ENCODE measurements at places on chromosomes 11 and 22. TPM values are rescaled to one million over a fixed set of nuclear protein-coding genes. Genes with fewer than 3 reads are reported as not detected.

DNA sequence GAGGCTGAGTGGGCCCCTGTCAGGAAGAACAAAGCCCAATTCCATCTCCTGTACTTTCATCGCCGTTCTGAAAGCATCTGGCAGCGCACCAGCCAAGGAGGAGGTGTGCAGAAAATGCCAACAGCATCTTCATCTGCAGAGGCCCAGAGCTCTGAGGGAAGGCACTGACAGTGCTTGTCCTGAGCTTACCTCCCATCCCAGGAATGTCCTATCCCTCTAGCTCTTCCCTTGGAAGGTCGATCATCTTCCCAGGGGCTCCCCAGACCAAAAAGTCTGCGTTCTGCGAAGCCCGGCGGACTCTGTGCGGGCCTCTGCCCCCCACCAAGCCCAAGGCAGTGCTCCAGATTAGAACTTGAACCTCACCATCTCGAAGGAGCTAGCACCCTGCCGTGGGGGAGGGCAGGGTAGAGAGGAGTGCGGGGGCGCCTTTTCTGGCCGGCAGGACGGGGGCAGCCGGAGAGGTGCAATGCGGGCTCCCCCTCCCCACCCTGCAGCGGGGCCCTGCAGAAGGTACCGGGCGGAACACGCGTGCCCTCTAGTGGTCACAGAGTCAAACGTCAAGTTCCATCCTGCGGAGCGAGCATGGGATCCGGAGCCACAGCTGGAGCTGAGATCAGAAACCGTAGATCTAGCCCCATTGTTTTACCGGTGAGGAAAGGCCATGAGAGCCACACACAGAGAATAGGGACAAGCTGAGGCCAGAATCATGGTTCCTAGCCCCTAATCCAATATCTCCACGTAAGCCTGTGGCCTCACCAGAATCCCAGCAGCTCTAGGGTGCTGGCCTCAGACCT is 5.0 kb downstream of the SCN2B start:
- DNase-seq, result peak; percentile 69

The APOL5 gene
- total RNA-seq, result not detected

DNA sequence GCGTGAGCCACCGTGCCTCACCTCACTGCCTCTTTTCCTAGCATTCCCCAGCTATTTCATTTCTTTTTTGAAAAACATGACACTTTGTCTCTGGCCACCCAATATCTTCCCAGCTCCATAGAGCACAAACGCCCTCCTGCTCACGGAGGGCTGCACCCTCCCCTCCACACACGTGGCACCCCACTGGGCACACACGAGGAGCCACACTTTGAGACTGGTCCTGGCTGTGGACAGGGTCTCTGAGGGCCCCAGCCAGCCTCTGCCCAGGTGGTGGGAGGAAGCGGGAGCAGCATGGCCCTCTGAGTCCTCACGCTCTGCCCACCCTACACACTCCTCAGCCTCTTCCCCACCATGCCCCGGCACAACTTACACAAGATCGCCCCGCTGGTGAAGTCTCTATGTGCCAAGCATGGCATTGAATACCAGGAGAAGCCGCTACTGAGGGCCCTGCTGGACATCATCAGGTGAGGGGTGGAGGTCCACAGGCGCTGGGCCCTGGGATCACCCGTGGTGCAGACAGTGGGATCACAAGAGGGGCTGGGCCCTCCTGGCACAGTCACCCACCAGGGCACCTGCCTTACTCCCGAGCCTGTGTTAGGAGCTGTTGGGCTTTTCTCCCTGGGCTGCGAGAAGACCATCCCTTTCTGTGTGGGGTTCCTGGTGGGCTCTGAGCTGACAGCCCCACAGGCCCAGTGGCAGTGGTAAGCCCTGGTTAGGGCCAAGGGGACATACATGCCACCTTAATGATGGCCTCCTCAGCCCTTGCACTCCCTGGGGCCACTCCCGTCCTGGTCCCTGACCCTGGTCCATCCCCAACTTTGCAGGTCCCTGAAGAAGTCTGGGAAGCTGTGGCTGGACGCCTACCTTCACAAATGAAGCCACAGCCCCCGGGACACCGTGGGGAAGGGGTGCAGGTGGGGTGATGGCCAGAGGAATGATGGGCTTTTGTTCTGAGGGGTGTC is 26.2 kb downstream of the FADS3 start:
- DNase-seq, result no peak

DNA sequence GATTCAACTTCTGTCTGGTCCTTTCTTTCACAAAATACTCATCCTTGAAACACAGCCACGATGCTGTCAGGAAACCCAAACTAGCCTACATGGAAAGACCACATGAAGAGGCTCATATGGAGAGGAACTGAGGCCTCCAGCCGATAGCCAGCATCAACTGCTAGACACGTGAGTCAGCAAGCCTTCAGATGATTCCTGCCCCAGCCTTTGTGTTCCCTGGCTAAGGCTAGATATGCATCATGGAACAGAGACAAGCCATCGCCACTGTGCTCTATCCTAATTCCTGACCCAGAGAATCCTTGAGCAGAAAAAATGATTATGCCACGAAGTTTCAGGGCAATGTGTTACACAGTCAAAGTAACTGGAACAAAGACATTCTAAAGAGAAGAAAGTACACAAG is 75.5 kb downstream of the ENTHD1 start:
- no peak for DNase-seq

DNA sequence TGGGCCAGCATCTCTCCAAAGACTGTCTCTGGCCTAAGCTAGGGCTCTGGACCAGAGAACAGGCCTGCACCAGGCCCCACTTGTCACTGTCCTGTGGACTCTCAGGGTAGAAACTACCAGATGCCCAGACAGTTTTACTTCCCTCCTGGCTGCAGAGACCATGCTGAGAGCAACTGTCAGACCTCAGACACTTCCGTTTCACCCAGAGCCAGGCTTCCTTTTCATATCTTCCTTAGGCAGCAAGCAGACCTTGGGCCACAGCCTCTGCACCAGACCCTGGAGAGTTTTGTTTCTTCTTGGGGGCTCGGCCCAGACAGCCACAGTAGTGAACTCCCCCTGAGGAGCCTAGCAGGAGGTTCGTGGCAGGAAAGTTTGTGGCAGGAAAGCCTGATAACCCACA is 12.1 kb upstream of the FCHSD2 start:
- DNase-seq, result no peak

GRCh38 chr11:26778000-26778757 is 56.3 kb upstream of the SLC5A12 start:
- no peak for DNase-seq

GRCh38 chr11:77402218-77402556 is 71.7 kb downstream of the PAK1 start:
- DNase-seq, result no peak

DNA sequence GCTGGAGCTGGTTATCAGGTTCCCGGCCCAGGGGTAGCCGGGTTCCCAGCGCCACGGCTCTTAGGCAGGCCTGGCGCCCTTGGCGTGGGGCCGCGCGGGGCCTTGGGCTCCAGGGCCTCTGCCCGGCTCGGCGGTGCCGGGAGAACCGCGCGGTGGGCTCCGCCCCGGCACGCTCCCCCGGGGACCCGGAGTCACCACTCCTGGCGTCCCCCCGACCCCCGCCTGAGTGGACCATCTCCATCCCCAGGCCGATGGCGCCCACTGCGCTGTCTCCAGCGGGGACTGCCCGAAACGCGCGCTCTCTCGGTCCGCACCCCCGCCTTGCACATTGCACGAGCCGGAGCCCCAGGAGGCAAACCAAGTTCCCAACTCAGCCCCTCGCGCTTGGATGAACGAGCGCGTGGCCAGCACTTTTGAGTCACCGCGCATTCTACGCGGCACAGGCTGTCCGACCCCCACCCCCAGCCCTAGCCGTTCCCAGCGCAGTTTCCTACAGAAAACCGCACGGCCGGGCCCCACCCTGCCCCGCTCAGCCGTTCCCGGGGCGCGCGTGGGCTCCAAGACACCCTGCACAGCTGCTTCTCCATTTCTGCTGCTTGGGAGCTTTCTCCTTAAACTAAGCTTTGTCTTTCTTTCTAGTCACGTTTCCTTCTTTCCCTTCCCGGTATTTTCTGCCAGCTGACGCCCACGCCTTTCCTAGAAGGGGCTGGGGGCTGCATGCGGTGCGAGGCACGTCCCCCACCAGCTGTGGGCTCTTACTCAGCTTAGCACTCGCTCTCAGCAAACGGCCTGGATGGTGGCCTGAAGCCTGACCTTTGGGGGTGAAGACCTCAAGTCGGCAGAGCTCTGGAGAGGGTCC is 650 bp upstream of the CHID1 start:
- no peak for DNase-seq

The OR2AG2 gene
- total RNA-seq, result 0.55 TPM

DNA sequence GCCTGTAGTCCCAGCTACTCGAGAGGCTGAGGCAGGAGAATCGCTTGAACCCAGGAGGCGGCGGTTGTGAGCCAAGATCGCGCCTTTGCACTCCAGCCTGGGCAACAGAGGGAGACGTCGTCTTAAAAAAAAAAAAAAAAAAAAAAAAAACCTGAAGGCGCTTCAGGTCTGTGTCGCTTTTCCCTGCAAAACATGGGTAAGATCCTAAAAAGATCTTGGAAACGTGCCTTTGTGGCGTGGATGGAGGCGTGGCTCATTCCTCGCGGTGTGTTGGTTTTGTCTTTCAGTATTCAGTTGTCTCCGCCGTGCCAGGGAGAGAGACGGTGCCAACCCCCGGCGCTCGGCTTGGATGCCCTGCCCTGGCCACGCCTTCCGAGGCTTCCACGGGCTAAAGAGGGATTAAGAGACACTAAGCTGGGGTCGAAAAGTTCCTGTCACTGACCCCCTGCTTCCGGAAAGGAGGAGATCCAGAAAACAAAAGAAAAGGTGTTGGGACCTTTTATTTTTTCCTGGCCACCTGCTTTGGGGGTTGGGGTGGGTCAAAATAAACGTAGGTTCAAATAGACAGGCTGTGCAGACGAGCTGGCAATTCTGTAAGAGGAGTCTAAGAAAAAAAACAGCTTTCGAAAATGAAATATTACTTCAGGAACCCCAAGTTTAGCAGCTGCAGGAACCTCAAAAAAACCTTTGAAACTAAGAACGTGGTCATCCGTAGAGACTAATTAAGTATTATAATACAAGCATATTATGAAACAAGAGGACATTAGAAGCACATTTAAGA is 1.1 kb upstream of the SLC35F2 start:
- DNase-seq, result peak; percentile 76

GRCh38 chr11:121095561-121095960 is 5.5 kb upstream of the TECTA start:
- DNase-seq, result no peak

DNA sequence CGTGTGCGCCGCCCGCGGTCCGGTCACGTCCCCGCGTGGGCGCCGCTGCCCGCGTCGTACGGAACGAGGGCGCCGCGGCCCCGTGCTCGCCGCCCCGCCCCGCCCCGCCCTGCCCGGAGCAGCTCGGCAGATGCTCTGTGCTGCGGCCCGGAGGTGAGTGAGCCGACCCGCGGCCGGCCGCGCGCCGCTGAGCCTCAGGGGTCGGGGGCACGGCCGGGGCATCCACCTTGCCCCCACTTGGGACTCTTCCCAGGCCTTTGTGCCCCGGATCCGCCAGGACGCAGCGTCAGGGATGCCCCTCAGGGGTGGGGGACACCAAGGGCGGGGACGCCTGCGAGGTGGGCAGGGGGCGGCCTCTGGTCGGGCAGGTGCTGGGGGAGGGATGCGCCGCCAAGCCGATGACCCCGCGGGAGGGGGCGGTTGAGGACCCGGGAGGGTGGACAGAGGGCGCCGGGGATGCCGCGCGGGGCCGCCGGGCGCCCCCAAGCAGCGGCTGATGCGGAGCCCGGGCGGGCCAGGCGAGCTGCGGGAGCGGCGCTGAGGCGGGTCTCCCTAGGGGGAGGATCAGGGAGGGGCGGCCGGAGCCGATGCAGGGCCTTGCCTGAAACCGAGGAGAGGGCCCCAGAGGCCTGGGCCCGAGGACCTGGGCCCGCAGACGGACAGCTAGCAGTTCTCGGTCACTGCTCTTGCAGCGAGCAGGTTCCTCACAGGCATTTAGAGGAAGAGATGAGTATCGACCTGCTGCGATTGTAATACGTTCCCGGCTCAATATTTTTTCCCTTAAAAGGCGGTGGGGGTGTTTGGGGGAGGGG is at the start of gene GNAZ:
TSS of gene GNAZ (plus strand) at position 102 of the 812 bp plus-strand sequence. CDS start 25,177 bp downstream, outside the sequence.
- DNase-seq, result no peak

The GRIA4 gene
- not detected for total RNA-seq

GRCh38 chr11:33263549-33263948 is 6.4 kb downstream of the HIPK3 start:
- no peak for DNase-seq

GRCh38 chr11:16169956-16170847 is 186.1 kb downstream of the SOX6 start:
- no peak for DNase-seq

- no peak for DNase-seq
These were observed 64.8 kb upstream of the NUP160 start for GRCh38 chr11:47912843-47913437.

DNA sequence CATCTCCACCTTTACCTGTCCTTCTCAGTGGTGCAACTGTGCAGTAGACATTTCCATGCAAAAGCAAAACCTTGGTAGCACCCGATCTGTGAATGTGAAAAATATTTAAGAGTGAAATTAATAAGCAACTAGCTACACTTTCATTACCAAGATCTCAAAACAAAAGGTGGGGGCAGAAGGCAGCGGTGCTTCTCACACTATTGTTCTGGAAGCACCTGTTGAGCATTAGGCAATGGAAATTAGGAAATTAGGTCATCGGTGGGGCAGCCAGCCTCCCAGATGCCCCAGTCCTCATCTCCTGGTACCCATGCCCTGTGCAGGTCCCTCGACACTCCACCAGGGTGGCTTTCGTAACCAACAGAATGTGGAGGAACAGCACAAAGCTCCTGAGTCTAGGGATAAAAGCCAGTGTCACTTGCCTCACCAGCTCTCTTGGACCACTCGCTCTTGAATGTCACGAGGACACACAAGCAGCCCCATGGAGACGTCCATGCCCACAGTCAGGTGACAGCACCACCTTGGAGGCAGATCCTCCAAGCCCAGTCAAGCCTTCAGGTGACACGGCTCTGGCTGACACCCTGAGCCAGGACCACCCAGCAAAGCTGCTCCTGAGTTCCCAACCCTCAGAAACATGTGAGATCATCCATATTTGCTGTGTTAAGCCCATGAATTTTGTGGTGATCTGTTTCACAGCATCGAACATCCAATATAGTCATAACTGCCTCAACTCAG is 3.3 kb downstream of the LTO1 start:
- no peak for DNase-seq

GRCh38 chr11:9380773-9381172 is 3.7 kb upstream of the IPO7 start:
- no peak for DNase-seq

DNA sequence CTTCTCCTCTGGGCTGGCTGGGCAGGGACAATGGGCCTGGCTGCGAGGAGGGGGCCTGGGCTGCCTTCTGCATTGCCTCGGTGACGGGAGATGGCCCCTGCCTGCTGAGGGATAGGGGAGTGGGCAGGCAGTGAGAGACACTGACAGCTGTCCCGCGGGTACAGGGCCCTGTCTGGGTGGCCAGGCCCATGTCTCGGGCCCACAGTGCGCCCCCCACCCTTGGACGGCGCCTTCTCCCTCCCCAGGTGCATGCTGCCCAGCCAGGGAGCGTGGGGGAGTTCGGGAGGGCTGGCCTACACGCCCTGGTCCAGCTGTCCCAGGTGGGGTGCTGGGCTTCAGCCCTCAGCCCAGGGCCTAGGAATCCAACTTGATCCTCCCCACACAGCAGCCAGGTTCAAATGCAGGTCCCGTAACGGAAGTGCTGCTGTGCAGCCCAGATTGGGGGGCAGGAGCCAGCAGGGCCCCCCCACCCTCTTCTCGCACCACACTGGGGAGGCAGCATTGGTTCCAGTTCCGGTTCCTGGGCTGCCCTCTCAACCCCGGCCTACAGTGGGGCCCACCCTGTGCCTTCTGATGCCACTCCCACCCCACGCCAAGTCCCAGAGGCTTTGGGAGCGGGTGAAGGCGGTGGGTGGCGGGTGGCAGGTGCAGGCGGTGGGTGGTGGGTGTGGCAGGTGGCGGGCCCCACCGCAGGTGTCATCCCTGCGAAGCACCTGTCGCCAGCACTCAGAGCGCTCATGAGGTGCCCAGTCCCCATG is 7.3 kb upstream of the TSSC4 start:
- DNase-seq, result no peak

Measured in prostate gland (tissue), 2 donors.